Vagina (tissue), 2 donors: ENCODE measurements at places on chromosomes 4 and X.

DNA sequence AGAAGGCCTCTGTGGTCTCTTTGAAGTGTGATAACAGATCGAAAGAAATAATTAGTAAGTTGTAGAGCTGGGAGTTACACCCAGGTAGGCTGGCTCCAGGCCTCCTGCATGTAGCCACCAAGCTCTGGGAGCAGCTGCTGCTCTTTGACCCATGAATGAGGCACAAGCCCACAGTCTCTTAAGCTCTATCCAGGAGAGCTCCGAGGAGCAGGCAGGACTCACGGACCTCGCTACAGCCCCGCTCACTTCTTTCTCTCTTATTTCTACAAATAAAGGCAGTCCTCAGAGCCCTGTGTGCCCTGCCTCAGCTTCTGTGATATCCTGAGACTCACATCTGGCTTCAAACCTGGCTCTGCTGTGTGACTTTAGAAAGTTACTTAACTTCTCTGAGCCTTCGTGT is 86.9 kb downstream of the EVC start:
- no peak for DNase-seq

GRCh38 chrX:39814391-39814790 is 283.4 kb downstream of the BCOR start:
- DNase-seq = no peak

GRCh38 chr4:25308306-25308705 is 4.3 kb upstream of the ZCCHC4 start:
- no peak for DNase-seq

DNA sequence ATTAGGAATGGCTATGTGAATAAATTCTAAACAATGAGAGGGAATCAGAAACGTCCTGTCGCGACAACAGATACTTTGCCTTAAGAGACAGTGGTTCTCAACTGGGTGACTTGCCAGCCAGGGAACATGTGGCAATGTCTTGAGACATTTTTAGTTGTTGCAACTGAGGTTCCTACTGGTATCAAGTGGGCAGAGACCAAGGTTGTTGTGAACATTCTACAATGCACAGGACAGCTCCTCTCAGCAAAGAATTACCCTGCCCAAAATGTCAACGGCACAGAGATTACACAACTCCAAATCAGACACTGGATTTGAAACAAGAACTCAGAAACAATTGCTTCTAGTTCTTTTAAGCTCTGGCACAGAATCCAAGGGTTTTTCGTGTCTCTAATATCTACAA is 128.6 kb downstream of the ARHGAP6 start:
- no peak for DNase-seq

GRCh38 chr4:21134994-21135393 is 434.7 kb downstream of the PACRGL start:
- DNase-seq = no peak

- no peak for DNase-seq
These were observed 68.2 kb downstream of the FAT4 start for GRCh38 chr4:125382995-125383394.

- no peak for DNase-seq
These were observed 7.9 kb downstream of the PDLIM5 start for GRCh38 chr4:94459462-94460161.

GRCh38 chr4:150345207-150345744 is 236.7 kb upstream of the MAB21L2 start:
- DNase-seq = no peak

- DNase-seq = no peak
These were observed 211.9 kb downstream of the AFAP1 start for GRCh38 chr4:7727749-7728148.

DNA sequence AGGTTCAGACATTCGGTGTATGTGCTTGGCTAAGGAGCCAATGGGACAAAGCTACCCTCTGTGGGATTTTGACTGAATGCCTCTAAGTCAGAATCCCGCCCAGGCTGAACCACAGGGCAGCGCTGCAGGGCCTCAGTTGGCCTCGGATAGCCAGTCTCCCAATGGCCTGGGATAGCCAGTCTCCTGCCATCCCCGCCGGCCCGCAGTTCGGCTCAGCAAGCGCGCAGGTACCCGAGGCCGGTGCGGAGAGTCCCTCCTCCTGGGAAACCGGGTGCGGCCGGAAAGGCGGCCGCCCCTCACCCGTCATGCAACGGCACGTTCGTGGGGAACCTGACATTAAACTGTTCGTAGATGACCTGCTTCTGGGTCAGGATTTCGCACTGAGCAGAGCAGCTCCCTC is 16.1 kb downstream of the PPEF2 start:
- no peak for DNase-seq

GRCh38 chr4:3862640-3863420 is 96.6 kb downstream of the ADRA2C start:
- DNase-seq = no peak

DNA sequence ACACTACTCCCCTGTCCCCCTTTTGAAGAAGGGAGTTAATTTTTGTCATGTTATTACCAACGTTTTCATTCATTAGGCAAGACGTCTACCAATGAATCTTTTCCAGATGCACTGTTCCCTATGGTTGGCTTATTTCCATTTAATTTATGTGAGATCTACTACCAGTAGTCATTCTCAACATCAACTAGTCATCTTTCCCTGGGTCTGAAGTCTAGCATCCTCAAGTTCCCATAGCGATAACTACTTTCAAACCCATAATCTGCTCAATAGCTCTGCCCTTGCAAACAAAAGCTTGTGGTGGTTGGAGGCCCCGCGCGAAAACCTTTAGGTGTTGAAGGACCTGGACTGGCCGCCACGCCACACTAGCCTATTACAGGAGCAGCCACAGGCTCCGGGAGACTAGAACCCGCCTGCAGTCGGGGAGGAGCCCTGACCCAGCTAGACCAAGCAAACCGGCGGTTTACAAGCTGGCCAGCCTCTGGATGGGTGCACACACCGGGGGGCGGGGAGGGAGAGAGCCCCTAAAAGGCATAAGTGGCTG is 746 bp downstream of the PPAT start:
- DNase-seq = no peak

GRCh38 chr4:158949099-158949498 is 153.8 kb upstream of the RAPGEF2 start:
- no peak for DNase-seq

DNA sequence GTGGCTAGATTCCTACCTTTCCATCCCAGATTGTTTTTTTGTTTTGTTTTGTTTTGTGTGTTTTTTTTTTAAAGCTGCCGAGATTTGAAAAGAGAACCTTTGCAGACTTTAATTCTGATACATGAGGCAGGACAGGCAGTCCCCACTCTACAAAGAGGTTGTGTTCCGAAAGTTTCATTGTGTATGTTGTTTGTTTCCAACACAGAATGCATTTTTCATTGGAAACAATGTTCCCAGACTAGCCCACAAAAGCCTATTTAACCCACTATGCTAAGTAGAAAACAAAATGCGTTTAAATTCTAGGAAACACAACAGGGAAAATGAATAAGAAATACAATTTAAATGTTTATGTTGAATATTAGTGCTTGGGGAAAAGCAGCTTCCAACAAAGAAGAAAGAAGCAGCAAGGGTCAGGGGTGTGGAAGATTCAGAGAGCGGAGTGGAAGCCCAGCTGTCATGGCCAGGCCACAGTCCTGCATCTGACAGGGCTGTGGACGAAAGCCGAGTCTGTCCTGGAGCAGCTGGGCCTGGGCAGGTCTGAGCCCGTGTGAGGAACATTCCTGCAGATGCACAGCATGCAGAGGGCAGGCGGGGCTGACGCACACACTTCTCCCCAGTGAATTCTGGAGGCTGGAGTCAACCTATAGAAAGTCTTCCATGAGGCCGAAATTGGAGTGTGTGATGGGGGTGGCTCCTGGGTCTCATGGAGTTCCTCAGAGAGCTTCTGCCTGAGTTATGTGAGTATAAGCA is 12.4 kb upstream of the SETD7 start:
- DNase-seq = no peak

DNA sequence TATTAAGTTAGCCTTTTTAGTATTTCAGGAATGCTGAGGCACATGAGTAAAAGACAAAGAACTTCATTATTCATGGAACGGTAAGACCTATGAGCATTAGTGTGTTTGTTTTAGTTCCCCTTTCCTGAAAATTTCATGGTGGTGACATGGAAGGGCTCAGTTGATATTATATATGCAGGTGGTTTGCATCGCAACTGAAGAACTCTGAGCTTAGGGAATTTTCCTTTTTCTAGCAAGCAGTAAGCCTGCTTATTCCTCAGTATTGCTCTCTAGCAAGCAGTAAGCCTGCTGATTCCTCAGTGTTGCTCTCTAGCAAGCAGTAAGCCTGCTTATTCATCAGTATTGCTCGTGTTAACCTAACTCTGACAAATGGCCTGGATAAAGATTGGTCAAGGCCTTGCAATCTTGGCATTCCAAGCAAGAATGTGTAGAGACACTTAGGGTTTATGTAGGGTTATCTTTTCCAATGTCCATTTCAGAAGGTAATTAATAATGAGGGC is 37.7 kb upstream of the MAGEB18 start:
- DNase-seq = no peak
